Right ventricle myocardium superior (tissue), 1 donor: ENCODE measurements at places on chromosomes 13 and 19. TPM values are rescaled to one million over a fixed set of nuclear protein-coding genes. Genes with fewer than 3 reads are reported as not detected.

DNA sequence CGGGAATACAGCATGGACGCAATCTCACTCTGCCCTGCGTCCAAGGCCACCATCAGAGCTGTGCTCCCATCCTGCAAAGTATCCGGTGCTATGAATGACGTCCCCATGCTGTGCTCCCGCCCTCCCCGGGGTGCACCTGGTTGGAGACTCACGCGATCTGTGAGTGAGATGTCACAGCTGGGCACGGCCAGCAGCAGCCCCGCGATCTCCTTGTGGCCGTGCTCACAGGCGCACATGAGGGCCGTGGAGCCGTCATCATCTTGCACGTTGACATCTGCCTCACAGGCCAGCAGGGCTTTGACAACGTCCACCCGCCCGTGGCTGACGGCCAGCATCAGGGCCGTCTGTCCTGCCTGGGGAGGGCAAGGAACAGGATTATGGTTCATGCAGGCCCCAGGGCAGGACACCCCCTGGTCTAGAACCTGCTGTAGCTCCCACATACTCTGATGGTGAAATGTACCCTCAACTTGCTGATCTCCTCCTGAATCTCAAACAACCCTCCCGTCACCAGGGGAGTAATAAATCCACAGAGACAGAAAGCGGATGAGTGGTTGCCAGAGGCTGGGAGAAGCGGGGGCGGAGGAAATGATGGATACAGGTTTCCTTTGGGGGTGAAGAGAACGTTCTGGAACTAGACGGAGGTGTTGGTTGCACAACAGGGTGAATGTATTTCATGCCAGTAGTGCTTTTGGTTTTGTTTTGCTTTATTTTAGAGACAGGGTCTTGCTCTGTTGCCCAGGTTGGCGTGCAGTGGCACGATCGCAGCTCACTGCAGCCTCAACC, 14.5 kb upstream of the SPC24 start:
- no peak for DNase-seq

DNA sequence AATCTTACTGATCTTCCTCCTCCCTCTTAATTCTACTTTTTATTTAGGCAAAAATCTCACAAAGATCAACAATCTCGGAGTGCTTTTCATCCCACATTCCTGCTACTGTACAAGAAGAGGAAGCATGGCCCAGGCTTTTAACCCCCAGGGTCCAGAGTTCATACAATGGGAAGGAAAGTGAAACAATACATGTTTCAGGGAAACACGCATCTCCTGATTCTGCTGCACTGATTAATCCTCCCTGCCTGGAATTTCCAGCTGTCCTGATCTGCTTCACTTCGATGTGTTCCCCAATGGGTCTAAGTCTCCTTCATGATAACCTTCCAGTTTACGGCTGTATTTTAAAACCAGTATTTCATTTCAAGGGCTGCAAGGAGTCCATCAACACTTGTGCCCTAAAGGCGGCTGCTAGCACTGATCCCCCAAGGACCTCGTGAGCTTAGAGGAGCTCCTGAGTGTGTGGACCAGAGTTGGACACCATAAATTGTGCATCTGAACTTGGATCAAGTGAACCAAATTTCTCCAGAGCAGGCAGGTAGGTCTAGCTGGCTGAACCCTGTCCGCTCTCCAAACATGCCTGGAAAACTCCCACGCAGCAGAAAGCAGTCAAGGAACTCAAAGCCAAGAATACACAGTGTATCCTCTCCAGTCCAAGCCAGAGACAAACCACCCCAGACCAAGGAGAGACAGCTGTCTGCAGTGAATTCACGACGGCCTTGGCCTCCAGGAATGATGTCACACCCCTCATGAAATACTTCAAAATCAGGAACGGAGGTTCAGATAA, 44.3 kb downstream of the COL4A1 start:
- no peak for DNase-seq

The RNF113B gene
- not detected for total RNA-seq

The GARIN5A gene
- total RNA-seq = 2.0 TPM

The ICAM4 gene
- total RNA-seq = 0.46 TPM
